Astrocyte (in vitro differentiated cells and primary cell): ENCODE measurements at places on chromosomes 2 and 18. TPM values are rescaled to one million over a fixed set of nuclear protein-coding genes. Genes with fewer than 3 reads are reported as not detected.
A peak's percentile ranks its signal among the peaks of the same experiment; 100 is the strongest.

The TUBA3D gene
- total RNA-seq: not detected in 2 replicates

The SH3RF3 gene
- 7.2 and 7.3 TPM in 2 replicates for total RNA-seq

The RND3 gene
- total RNA-seq: 92.0 and 117 TPM in 2 replicates

GRCh38 chr2:192128655-192129054, 66.1 kb downstream of the TMEFF2 start:
- H3K27me3 ChIP-seq: no peaks in the 10 kb centered on the region
- peak; percentile 43 for DNase-seq
- no peak overlapping the region for H3K27ac ChIP-seq
- H3K4me3 ChIP-seq: no peak overlapping the region
- no peaks in the 10 kb centered on the region for H3K36me3 ChIP-seq
- no peaks in the 10 kb centered on the region for H3K4me1 ChIP-seq

DNA sequence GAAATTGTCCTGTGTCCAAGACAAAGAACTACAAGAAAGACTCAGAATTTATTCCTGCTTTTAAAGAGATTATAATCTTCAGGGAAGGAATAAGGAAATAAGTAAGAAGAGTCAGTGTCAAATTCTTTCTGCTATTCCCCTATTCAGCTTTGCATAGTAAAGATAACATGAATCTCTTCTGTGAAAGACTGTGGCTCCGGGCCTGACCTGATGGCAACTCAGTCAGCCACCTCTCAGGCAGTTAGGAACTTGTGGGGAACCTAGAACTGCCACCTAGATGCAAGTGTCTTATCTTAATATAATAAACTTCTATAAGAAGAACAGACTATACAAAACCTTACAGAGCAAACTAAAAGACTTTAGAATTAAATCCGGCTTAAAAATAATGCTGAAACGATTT, 382.0 kb downstream of the RAD51AP2 start:
- no peaks in the 10 kb centered on the region for H3K36me3 ChIP-seq
- H3K27me3 ChIP-seq: no peaks in the 10 kb centered on the region
- no peak overlapping the region for H3K27ac ChIP-seq
- no peaks in the 10 kb centered on the region for H3K4me1 ChIP-seq
- H3K4me3 ChIP-seq: no peak overlapping the region
- DNase-seq: no peak
